ENCODE measurements at places on chromosomes 2 and 18.

DNA sequence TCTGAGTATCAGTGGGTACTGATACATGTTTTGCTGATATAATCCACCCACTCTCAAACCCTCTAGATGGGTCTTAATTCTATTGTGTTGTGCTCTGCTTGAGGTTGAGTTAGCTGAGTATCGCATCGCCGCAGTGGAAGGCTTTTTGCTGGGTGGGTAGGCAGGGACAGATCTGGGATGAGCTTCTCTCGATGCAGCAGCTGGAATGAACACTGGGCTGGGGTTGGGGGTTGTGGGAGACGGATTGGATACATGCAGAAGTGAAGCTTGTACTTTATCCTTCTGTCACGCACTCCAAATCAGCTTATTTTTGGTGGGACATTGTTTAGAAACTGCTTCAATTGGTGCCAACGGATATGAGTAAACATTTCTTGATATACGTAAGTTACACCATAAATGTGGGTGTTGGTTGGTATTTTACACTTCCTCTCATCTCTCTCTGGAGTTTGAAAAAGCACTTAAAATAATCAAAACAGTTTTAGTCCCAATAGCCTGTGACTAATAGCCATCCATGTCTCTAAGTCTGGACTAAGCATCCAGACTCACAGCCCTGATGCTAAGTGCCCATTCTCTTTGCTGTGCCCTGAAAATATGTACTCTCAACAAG lies 107.1 kb downstream of the POLE4 start:
- no peak for DNase-seq

GRCh38 chr2:8138923-8139667 lies 542.8 kb upstream of the ID2 start:
- no peak for DNase-seq

GRCh38 chr2:203873921-203874631 lies 6.5 kb downstream of the CTLA4 start:
- no peak for DNase-seq

DNA sequence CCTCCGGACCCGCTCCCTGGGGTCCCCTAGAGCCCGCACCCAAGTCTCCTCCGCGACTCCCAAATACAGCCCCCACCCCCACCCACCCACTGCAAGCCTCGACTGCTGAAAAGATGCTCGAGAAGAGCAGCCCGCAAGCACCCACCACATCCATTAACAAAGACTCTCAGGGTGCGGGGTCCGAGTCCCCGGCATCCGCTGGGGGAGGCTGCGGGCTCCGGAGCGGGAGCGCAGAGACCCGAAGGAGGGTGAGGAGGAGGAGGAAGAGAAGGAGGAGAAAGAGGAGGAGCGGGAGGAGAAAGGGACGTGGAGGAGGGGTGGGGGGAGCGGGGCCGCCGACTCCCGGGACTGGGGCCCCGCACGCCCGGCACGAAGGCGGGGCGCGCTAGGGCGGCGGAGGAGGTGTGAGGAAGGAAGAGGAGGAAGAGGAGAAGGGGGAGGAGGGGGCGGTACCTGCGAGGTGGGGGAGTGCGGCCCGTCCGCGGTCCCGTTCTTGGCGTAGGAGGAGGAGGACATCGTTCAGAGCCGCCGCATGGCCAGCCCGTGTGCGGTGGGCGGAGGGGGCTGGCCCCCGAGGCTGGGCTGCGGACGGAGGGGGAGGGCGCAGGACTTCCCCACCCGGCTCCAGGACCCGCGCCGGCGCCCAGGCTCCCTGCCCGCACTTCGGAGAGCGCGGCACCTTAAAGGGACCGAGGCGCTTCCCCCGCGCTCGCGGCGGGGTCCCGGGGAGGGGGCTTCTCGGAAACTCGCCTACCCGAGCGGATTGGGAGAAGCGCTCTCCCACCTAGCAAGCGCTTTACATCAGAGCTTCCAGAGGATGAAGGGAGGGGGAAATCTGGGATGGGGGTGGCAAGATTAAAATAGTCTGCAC lies at the start of gene CACNB4:
CACNB4 (minus strand) TSS at position 549 of the 871 bp plus-strand sequence.
- peak; percentile 16 for DNase-seq

- no peak for DNase-seq
Observed at GRCh38 chr2:133777574-133777960, 209.3 kb upstream of the NCKAP5 start.

- no peak for DNase-seq
Observed at GRCh38 chr2:105782646-105783045, 37.9 kb downstream of the NCK2 start.

DNA sequence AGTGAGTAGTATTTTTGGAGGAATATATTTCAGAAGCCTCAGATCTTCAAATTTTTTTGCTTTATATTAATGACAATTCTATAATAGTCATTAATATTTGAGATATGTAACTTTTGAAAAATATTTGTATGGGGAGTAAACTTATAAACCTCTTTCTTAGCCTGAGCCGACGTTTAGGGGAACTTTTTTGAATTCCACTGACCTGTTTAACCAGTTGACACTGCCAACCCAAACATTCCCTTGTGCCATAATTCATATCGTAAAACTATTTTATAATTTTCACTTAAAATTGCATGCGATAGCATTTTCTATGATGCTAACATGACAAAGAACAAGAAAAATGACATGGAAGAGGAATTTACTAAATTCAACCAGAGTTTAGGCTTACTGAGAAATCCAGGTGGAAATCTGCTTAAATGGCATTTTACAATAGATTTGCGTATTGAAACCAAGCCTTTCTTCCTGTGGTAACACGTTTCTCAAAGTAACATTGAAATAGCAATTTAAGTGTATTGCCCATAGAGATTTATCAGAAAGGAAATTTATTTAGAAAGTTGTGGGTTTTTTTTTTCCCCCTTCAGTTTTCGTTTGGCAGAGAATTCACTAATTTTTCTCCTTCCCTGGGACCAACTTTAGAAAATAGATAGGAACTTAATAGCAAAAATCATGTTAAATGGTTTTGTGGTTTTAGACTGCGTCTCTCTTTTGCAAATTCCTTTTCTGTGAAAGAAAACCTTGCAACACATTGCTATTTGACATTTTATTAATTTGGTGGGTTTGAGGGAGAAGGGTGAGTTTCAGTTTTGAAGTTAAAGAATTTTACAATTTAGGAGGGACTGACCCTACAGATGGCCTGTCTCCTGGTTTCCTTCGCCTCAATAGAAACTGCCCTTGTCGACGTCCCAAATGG lies 77.4 kb downstream of the TANC1 start:
- DNase-seq: no peak

DNA sequence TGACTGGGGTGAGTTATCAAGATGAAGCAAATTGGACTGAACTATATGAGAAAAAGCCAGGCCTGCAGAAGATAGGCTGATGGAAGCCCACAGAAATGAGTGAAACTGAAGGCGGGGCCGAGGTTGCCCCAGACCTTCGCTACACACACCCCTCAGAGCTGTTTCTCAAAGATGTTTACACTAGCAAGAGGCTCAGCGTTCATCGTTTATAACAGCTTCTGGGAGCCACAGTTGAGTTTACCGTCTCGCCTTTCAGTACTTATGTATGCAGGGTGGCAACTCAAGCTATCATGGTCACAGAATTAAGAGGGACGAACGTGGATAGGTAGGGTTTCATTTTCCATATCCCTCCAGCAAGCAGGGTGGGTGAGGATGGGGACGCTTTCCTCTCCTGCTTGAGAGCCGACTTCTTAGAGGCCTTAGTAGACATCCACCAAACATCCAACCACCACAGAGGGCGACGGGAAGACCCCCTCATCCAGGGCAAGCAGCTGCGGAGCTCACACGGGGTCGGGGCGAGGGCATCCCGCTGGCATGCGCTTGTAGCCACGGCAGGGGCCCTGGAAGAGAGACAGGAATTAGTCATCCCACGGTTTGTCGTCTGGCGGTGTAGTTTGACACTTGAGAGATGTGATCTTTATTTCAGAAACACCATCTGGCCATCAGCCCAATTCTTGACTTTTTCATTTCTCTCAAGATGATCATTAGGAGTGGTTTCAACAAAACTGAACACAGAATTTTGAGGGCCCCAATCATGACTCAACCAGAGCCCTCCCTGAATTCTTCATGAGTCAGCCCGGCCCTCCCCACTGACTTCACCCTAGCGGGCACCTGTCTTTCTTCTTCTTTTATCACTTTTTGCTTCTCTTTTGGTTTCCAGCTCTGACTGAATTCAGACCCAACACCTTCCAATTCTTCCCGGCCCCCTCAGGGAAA lies 109.1 kb upstream of the CTDP1 start:
- no peak for DNase-seq

DNA sequence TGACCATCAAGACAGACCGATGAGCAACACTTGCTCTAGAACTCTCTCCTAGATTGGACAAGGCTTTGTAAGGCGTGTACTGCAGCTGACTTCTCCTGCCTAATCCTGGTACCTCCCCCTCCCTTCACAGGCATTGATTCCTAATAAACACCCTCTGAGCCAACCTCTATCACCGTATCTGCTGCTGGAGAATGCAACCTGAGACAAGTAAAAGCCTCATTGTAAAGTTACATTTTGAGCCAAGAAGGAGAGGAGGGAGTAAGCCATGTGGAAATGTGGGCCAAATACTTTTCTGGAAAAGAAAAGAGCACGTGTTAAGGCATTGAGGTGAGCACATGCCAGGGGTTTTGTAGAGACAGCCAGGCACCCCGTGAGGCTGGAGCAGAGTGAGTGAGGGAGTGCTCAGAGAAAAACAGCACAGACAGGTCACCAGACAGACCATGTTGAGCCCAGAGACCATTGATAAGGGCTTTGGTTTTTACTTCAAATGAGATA lies 2.6 kb upstream of the WDFY1 start:
- DNase-seq: no peak

- DNase-seq: no peak
Observed at GRCh38 chr2:199923924-199924323, 12.8 kb downstream of the C2orf69 start.
